Activated naive CD8-positive, alpha-beta T cell treated with anti-CD3 and anti-CD28 coated beads for 36 hours (primary cell): ENCODE measurements at places on chromosomes 1 and 21.

DNA sequence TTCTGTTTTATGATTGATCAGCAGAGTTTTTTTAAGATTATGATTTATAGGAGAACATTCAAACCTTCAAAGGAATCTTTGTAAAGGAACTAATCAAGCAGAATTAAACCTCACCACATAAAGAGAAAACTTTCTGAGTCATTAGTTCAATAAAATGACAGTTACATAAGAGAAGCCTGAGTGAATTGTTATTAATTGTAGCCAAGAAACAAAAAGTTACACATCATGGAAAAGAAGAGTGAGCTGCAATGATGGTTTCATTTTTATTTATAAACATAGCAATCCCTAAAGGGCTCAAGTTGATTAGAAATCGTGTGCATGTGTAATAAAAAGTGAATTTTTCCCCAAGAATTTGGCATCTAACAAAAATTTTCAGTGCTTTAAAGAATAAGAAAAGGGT is 731.4 kb downstream of the LTN1 start:
- DNase-seq, result no peak

DNA sequence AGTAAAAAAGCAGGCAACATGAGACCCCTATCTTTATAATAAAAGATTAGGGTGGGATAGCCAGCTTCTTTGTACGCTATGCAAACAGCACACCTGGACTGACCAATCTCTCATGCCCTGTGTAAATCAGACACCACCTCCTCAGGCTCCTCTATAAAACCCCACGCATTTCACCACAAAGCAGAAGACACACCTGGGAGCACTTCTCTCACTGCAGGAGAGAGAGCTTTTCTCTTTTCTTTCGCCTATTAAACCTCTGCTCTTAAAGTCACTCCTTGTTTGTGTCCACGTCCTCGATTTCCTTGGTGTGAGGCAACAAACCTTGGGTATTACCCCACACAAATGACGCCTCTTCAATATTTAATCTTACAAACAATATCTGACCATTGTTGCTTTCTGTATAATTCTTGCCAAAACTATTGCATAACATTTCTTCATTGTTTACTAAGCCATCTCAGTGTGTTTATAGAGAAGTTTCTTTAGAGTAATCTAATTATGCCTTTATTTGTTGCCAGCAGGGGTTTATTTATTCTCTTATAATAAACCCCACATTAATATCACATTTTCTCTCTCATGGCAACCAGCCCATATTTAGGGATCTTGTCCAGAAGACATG is 31.6 kb upstream of the NUF2 start:
- DNase-seq, result no peak

GRCh38 chr1:59218521-59219236 is 78.2 kb upstream of the FGGY start:
- no peak for DNase-seq

- no peak for DNase-seq
Observed at GRCh38 chr1:111735858-111736544, 3.2 kb downstream of the INKA2 start.

DNA sequence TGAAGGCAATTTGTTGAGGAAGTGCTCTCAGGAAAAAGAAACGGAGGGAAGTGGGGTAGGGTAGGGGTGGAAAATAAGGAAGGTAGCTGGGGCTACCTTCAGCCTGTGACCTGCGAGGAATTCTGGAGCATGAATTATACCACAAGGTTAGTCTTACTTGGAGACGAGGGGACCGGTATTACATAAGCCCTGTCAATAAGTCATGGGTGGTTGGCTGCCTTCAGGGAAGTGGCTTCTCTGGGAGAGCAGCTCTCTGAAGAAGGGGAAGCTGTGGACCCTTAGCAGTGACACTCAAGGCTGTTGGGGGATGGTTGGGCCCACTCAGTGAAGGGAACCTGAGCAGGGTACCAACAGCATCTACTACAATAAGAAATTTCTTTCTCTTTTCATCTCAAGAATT is 111.3 kb downstream of the TNFSF18 start:
- no peak for DNase-seq
